ENCODE measurements at places on chromosomes 3 and 15.

DNA sequence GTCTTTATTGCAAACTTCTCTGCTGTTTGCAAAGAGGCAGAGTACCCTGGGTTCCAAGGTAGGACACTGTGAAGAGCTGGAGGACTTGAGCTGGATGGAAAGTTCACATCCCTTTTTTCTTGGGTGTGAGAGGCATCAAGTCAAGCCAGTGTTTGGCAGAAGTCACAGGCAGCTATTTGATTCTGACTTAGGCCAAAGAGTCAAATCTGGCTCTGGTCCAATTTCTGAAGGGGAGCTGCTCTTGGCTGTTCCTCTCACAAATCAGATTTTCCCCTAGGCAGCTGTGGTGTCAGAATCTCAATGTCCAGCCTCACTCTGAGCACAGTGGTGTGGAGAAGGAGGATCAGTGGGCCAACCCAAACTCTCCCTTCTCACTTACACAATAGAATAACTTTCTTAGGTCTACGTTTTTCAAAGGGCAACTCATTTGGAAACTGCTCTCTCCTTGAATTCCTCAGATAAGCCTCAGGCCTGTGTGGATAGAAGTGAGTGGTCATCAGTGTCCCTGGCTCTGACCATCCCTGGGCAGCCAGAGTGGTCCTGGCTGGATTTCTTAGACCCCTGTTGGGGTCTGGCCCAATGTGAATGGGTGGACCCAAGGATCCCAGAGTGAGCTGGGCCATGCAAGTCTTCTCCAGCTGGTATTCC is 18.2 kb upstream of the AMOTL2 start:
- no peak for DNase-seq

- DNase-seq: no peak
Observed at GRCh38 chr3:15602146-15602536, 596 bp downstream of the BTD start.

DNA sequence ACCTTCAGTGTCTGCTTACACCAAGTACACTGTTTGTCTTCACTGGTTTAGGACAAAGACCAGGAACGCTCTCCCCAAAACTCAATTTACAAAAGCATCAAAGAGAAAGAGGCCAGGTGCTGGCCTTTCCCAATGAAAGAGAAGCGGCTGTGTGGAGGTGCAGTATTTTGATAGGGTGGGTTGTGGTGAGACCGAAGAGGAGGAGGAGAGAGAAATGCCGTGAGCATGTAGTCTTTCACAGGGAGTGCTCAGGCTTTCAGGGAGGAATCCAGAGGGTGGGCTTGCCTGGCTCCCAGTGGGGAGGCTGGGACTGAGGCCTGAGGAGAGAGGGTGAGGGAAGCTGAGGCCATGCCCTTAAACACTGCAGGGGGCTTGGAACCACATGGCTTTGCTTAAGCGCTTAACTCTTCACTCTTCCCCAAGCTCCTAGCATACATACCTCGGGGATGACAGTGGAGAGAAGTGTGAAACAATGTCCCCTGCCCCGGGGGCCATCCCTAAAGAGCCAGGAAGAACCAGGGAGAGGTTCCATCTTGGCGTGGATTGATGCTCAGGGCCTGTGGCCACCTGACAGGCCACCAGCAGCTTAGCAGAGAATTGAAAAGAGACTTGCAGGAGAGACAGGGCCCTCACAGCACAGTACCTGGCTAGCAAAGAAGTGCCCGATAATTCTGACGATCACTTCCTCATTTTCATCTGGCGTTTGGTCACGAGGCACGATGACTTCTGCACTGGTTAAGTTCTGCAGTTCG is 60.5 kb downstream of the SENP2 start:
- no peak for DNase-seq

DNA sequence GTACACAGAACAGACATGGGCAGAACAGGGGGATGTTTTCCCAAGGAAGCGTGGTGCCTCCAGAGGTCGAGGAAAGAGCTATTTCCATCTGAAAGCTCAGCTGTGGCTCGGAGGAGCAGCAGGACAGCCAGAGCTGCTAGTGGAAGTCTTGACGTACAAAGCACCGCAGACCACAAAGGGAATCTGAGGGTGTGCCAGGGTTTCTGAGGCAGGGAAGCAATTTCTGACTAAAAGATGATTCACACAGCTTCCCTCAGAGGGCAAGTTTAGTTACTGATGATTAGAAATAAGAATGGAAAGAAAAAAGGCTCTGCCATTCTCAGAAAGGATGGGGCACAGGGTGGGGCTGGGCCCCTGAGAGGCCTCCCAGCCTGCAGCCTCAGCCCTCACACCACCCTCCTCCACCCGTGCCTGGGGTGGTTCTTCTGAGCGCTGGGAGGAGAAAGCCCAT is 45.8 kb upstream of the SEC13 start:
- peak; percentile 23 for DNase-seq

DNA sequence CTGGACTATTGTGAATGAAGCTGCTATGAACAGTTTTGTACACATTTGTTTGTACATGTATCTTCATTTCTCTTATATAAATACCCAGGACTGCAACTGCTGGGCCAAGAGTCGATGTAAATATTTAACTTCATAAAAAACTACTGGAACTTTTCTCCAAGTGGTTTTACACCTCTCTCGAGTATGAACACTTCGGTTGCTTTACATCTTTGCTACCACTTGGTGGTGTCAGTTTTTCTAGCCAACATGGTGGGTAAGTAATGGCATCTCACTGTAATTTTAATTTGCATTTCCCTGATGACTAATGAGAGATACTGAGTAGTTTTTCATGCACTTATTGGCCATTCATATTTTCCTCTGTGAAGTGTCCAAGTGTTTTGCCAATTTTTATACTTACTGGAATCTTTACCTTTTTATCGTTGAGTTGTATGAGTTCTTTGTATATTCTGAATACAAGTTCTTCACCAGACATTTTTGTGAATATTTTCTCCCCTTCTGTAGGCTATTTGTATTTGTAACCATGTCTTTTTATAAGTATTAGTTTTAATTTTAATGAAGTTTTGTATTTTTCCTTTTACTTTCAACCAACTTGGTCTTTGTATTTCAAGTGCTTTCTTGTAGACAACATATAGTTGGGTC is 44.4 kb downstream of the PCOLCE2 start:
- DNase-seq: no peak

DNA sequence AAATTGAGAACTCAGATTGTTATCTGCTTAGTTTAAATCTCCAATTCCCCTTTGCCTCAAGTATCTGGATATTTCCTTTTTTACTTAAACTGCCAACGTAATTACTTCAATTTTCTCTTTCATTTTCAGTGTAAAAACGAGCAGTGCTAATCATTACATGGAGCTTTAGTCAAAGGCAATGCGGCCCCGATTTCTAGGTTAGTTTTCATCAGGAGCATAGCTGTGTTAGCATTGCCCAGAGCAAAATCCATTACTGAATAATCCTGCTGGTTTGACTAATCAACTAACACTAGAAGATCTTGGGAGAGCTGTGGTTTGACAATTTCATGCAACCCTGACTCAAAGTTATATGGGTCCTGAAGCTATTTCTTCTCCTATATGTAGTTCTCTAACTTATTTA is 46.2 kb downstream of the ZPLD1 start:
- no peak for DNase-seq

DNA sequence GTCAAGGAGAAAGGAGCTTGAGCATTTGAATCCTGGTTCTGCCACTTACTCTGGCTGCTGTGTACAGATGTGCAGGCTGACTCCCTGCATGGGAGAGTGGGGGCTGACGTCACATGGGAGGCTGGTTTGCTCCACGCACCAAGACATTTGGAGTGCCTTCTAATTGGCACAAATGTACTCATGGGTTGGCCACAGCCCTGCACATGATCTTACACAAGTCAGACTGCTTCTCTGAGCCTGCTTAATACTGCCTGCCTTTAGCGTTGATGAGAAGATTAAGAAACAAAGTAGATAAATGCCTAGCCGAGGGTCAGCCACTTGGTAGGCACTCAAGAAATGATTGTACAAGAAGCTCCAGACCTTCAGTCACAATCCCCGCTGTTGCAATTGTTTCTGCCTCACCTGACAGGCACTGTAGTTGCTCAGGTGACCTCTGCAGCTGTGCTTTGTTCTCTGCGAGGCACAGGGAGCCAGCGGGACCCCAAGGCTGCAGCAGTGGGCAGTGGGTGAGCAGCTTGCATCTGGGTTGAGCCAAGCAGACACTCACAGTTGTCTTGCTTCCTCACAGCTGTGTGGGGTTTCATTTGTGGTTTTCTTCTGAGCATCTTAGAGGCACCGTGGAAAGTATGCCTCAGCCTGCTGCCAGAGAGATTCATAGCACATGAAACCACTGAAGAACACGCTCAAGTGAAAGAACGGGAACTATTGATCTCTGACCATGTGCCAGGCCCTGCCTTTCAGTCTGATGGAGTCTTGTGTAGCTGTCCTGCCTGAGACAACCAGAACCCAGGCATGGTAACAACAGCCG is 33.1 kb downstream of the GRK7 start:
- DNase-seq: peak; percentile 65

DNA sequence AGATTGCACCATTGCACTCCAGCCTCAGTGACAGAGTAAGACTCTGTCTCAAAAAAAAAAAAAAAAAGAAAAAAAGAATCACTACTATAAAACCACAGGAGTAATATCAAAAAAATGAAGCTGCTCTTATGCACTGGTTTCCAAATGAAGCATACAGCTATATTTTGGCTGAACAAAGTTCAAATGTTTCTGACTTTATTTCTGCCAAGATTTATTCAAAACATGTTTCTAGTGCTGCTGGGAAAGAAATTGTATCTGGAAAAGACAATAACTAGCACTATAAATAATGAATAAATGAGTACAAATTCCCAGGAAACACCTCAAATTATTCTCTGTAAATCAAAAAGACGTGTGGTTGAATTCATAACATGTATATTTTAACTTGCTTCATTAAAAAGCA is 102.5 kb upstream of the MME start:
- DNase-seq: no peak

DNA sequence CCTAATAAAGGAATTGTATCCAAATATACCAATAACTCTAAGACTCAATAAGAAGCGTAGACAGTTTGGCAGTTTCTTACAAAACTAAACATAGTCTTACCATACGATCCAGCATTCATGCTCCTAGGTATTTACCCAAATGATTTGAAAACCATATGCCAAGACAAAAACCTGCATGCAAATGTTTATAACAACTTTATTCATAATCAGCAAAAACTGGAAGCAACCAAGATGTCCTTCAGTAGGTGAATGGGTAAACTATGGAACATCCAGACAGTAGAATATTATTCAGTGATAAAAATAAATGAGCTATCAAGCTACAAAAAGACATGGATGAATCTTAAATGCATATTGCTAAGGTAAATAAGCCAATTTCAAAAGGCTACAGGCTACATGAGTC is 58.4 kb downstream of the SYN2 start:
- DNase-seq: no peak

GRCh38 chr3:106004826-106005225 is 136.0 kb upstream of the CBLB start:
- no peak for DNase-seq

GRCh38 chr3:139265131-139266016 is 78.4 kb upstream of the MRPS22 start:
- no peak for DNase-seq

DNA sequence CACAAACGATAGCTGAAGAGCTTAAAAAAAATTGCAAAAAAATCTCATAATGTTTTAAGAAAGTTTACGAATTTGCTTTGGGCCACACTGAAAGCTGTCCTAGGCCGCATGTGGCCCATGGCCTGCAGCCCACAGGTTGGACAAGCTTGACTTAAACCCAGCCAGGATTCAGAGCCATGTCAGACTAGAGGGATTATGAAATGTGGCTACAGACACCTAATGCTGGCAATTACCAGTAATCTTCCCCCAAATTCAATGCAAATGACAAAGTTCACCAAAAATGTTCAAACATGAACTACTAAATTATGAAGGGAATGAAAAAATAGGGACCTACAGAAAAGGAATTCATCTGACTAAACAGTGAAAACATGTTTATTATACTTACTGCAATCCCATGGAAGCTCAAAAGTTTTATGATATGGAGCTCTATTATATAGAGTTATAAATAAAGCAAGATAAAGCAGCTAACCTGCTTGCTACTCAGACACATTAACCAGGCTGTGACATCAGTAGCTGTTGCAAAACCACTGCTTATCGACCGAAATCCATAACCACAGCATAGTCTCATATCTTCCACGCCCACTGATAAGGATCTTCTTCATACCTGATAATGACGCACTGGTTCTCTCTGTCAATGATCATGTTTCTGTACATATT is 49.2 kb downstream of the LDHAL6B start:
- DNase-seq: peak; percentile 27
